Activated CD8-positive, alpha-beta memory T cell treated with anti-CD3 and anti-CD28 coated beads for 1 hour (primary cell): ENCODE measurements at places on chromosomes 7 and 10.

GRCh38 chr10:48554246-48554645 is 50.6 kb downstream of the ARHGAP22 start:
- DNase-seq: no peak

- no peak for DNase-seq
Measured at GRCh38 chr7:22670422-22670815, 56.6 kb upstream of the IL6 start.

DNA sequence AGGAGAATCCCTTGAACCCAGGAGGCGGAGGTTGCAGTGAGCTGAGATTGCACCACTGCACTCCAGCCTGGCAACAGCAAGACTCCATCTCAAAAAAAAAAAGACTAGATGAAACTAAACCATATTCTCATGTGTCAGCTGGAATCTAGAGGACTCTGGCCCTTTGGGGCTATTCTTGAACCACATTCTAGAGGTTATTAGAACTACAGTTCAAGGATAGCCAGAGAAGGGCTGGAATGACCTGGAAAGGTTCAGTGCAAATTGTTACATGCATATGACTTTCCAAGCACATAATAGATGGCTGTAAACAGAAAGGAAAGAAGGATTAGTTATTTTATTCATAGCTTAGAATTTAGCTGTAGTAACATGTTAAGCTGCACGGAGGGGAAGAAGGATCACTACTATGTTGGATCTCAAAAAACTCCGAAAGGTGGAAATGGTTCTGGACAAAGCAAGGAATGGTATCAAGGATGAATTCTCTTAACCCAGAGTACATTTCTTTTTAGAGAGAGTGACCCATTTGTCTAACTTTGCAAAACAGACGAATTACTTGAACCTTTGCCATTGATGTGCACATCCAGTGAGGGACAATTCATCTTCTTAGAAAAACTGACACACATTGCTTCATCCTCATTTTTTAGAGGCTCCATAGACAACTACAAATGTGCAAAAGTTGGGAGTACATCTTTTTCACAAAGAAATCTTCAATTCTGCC is 124.0 kb upstream of the SAMD8 start:
- no peak for DNase-seq

DNA sequence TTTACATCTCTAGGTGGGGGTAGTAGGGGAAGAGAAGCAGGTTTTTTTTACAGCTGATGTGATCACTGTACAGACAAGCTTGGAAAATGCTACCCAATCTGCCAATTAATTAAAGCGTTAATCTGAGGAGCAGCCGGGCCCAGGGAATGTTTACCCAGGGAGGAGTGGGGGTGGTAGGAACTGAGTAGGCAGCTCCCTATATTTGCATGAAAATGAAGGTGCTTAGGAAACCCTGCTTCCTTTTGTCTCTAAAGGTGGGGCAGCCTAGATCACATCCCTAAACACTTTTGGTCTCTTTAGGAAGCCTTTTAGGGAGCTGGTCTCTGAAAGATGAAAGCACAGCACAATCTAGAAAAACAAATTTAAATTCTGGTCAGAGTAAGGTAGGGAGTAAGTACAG is 53.0 kb upstream of the NFKB2 start:
- no peak for DNase-seq

DNA sequence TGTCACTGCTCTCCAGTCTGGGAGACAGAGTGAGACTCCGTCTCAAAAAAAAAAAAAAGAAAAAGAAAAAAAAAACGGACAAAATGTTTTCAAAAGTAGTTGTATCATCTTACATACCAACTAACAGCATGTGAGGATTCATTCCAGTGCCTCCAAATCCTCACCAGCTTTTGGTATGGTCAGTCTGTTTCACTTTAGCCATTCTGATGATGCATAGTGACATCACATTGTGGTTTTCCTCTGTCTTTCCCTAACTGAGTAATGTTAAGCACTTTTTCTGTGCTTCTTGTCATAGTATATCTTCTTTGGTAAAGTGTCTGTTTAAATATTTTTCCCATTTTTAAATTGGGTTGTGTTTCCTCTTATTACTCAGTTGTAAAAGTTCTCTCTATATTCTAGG is 251.4 kb upstream of the CTBP2 start:
- DNase-seq: no peak

- no peak for DNase-seq
Measured at GRCh38 chr10:82850191-82850590, 975.2 kb downstream of the NRG3 start.

- DNase-seq: no peak
Measured at GRCh38 chr7:16933296-16934279, 51.8 kb upstream of the AGR3 start.

- DNase-seq: no peak
Measured at GRCh38 chr10:69635428-69636272, 5.6 kb downstream of the FAM241B start.

DNA sequence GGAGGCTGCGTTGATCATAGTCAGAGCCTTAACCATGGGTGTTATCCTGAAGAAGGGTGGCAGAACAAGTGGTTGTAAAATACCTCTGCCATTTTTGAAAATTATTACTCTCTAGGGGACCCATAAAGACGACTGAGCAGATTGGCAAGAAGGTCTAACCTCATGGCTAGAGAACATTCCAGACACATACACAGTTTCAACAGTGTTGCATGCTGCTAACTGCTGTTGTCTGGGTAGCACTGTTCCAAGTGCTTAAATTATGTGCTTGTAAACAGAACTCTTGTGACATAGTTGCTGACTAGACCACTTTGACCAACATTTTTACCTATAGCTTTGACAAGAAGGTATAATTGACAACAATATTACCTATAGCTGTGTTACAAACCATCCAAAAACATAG is 46.1 kb upstream of the FOXP2 start:
- DNase-seq: no peak

DNA sequence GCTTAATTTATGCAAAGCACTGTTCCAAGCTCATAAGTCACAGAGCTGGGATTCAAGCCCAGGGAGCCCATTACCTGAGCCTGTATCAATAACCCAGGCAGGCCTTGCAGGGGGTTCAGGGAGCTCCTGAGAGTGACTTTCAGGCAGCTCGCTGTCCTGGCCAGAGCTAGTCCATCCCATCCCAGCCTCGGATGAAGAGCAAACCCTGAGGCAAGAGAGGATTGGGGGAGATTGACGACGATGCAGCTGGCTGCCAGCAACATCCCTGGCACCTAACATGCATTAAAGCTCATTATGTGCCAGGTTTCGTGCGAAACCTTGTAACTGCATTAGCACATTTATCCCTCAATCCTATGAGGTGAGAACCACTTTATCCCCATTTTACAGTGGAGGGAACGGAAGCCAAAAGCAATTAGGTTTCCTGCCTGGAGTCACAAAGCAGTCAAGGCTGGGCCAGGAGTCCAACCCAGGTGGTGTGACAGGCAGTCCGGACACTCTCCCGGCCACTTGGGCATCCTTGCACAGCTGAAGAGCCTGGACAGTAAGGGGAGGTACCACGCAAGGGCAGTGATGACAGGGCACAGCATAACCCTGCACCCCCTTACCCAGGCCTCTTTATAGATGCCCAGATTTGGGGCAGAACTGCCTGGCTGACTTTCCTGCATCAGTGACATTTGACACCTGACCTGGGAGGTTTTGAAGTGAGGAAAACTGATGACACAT is 129.8 kb upstream of the CHST15 start:
- no peak for DNase-seq

DNA sequence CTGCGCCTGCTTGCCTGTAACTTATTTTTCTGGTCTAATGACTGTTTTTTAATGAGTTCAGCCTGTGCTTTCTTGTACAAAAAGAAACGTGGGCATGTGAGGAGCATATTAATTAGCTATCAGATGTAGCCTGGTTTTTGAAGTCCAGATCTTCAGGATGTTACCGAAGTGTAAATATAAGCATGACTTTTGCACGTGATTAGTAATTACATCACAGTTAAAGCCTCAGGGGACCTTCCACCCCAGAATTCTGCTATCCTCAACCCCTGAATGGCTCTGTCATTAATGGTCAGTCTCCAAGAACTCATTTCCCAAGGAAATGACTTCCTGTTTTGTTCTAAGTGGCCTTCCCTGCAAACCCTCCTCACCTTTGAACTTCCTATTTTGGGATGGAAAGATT is 2.1 kb upstream of the PRXL2A start:
- DNase-seq: no peak
